ENCODE measurements at places on chromosomes 3 and 15. TPM values are rescaled to one million over a fixed set of nuclear protein-coding genes. Genes with fewer than 3 reads are reported as not detected.

DNA sequence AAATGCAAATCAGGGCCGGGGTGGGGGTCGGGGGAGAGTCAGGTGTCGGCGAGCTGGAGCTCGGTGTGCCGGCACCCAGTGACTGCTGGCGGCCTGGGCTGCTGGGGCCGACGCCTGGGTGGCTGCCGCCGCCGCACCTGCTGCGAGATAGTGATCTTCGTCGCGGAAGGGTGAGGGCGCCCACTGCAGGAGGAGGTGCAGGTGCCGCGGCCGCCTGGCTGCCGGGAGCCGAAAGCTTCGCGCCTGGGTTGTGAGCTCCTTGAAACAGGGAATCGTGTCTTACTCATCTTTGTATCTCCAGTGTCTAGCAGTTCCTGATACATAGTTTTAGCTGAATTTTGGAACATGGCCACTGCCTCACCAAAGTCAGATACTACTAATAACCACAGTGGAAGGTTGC, 64.0 kb upstream of the CPOX start:
- DNase-seq, result peak; percentile 67

Gene PTH1R
- total RNA-seq, result 12.7 TPM

DNA sequence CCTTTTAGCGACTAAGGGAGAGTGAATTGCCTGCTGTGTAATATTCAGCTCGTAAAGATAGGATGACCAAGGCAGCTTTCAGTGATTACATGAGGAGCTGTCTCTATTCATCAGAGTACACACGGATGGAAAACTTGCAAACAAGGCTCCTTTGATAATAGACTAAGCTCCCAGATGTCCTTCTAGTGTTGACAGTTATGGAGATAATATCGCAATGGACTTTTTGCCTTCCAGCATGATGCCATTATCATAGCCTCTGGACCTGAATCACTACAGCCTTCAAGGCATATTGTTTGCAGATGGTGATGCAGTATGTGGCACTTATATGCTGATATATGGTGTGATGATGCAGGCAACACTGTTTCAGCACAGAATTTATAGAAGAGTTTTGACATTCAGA, 93.9 kb downstream of the ECT2 start:
- DNase-seq, result no peak

DNA sequence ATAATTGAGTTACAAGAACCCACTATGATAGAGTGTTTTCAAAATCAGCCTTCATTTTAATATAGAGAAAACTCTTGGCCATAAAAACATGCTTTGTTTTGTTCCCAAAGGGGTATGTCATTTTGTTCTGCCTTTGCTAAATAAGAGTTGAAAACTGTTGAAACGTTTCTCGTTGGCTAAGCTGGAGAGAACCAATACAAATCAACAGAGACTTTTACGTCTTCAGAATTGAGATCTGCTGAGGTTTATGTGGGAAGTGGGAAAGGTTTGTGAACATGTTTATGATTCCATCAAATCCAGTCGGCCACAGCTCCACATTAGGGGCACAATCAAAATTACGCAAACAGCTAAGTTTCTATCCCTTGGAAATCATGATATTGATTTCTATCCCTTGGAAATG, 102.0 kb downstream of the IGF2BP2 start:
- DNase-seq, result no peak

Gene CLDN16
- not detected for total RNA-seq

Gene LRRC34
- total RNA-seq, result 1.6 TPM

Data from Right ventricle myocardium inferior (tissue), 1 donor.